Activated naive CD8-positive, alpha-beta T cell treated with anti-CD3 and anti-CD28 coated beads, Interleukin-2, amount 50 U/mL, for 16 hours (primary cell): ENCODE measurements at places on chromosomes 13 and 19.

DNA sequence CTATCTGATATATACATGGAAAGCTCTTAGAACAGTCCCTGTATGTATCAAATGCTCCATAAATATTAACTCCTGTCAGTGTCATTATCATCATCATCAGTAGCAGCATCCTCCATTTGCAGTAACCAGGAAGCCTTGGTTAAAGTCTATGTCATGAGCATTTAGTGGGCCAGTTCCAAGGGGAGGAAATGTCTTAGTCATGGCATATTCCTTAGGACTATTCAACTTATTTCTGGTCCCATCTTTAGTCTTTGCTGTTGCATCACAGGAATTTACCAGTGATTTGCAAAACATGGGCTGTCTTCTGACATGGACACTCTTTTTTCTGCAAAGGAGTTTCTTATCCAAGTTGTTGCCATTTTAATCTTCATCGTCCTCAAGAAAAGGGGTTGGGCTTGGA, 98.4 kb downstream of the WDFY2 start:
- no peak for DNase-seq

DNA sequence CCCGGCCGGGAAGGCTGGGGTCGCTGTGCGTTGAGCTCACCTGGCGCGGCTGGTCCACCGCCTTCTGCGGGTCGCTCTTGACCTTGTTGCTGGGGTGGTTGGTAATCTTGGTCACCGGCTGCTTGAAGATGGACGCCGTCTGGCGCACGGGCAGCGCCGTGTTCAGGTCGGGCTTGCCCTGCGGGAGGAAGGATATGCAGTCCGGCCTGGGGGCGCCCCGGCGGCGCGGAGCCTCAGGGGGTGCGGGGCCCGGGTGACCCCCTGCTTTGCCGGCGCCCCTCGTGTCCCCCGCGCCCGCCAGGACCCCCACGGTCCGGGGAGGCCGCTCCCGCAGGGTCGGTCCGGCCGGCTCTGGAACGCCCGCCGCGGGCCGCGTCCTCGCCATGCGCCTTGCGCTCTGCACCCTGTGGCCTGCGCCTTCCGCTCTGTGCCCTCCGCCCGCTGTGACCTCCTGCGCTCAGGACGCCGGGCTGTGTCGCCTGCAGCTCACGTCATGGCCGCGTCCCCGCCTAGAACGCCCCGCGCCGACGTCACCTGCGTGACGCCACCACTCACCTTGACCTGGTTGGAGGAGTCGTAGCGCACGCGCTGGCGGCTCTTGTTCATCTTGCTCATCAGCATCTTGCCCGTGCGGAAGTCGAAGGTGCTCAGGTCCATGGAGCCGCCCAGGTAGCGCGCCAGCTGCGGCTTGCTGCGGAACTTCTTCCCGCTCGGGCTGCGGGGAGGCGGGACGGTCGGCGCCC, 8.0 kb downstream of the MBD3 start:
- DNase-seq: no peak

DNA sequence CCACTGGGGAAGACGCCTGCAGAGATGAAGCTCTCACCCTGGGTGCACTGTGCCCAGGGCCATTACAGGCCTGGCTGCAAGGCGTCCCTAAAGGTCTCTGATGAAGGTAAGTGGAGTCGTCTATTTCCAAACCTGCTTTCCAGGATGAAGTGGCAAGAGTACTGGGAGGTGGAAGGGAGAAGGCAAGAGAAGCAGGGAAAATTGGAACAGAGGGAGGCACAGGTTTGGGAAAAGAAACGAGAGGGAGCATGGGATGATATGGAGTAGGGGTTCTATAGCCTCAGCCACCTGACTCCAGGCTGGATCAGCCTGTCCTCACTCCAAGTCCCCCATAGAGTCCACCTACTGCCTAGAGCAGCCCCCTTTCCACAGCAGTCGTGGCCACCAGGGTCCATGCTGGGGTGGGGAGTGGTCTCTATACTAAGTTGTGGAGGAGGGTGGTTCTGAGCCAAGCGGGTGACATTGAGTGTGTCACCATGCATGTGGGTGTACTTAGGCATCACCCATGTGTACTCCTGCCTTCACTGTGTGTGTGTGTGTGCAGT, at the start of gene OR10H5:
Gene OR10H5 (plus strand): TSS at position 51 of the 545 bp plus-strand sequence. CDS start 6,388 bp downstream, outside the sequence.
- DNase-seq: no peak

- no peak for DNase-seq
Observed at GRCh38 chr19:24078680-24079079, 8.3 kb upstream of the ZNF254 start.

GRCh38 chr19:15702534-15702930, 25.3 kb upstream of the OR10H2 start:
- DNase-seq: no peak

- no peak for DNase-seq
Observed at GRCh38 chr13:110158226-110158625, 148.7 kb downstream of the COL4A1 start.

GRCh38 chr19:16714702-16715287, 4.9 kb upstream of the NWD1 start:
- peak; percentile 7 for DNase-seq

DNA sequence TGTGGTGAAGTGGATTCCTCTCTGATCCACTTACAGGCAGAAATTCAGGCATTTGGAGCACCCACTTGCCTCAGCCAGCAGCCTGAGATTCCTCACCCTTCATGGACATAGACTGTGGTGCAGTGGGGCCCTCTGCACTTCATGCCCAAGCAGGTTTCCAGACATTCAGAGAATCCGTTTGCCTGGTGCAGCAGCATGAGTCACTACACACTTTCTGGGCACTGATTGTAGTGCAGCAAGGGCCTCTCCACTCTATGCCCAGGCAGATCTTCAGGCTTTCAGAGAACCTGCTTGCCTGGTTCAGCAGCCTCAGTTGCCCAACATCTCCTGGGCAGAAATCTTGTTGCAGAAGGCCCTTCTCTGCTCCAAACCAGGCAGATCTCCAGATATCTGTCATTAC, 920.9 kb downstream of the SLITRK5 start:
- no peak for DNase-seq

- DNase-seq: no peak
Observed at GRCh38 chr13:37295071-37295470, 189.6 kb upstream of the CSNK1A1L start.

- DNase-seq: no peak
Observed at GRCh38 chr13:106407338-106407737, 128.1 kb downstream of the EFNB2 start.

DNA sequence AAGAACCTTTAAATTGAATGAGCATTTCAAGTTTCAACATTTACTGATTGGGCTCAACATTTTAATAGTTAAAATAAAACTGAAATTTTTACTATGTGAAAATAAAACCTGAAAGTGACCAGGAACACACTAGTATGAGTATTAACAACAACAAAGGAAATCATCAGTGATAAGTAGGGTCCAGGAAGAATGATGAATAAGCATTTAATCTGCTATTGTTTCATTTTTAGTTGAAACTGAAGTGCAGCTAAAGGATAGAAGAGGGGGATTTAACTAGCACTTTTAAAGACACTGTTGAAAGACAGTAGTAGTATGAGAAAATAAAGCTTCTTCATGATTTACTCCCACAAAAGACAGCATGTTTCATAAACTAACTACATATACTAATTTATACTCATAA, 250.9 kb upstream of the IPO5 start:
- no peak for DNase-seq

GRCh38 chr13:35475960-35476943, at the start of gene MAB21L1:
Gene MAB21L1, minus strand, starts transcription at chr13:35476689. Its CDS starts 551 bp downstream, at chr13:35476138.
- DNase-seq: no peak

DNA sequence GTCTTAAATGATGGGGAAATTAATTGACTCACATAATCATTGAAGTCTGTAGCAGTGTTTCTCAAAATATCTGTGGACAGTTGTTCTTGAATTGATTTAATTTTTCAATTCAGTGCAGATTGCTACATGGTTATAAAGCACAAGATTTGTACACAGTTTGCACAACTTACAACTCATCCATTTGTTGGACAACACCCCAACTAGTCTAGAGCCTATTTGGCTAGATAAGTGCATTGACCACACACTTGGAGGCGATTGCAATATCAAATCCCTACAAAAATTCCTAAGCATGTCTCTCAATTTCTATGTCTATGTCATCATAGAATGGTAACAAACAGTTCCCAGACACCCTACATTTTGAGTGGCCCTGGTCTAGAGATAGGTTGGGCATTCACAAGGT, 48.0 kb upstream of the IPO5 start:
- DNase-seq: no peak

- no peak for DNase-seq
Observed at GRCh38 chr13:75467040-75467728, 14.8 kb downstream of the TBC1D4 start.

DNA sequence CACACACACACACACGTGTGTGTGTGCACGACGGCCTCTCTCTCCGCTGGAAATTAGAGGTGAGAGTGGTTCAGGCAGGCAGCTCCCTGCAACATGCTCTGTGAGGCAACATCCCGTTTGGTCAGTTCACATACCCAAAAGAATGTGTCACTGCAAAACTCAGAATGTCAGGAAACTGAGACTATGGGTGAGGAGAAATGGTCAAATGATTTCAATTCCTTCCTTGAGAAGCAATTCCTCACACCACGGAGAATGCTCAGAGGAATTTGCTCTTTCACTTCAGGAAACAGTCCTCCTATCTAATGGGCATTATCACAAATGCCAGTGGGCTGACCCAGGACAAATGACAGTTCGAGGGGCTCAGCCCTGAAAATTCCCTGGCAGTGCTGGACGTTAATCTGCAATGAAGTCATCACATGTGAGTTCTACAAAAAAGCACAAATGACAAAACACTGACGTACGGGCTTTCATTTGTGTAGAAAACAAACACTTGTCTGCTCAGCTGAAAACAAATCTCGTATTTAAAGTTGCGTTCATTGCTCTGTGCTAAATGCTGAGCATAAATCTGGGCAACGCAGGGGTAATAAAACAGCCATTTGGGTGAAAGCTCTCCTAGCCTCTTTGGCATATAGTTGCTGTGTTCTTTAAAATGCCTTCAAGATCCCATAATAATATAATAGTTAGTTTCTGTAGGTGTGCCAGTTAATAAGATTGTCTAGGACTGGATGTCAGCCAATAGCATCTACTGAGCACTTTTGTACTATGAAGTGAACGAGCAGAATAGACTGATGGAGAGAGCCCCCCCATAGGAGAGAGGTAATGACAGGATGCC, 18.6 kb upstream of the LATS2 start:
- DNase-seq: no peak

DNA sequence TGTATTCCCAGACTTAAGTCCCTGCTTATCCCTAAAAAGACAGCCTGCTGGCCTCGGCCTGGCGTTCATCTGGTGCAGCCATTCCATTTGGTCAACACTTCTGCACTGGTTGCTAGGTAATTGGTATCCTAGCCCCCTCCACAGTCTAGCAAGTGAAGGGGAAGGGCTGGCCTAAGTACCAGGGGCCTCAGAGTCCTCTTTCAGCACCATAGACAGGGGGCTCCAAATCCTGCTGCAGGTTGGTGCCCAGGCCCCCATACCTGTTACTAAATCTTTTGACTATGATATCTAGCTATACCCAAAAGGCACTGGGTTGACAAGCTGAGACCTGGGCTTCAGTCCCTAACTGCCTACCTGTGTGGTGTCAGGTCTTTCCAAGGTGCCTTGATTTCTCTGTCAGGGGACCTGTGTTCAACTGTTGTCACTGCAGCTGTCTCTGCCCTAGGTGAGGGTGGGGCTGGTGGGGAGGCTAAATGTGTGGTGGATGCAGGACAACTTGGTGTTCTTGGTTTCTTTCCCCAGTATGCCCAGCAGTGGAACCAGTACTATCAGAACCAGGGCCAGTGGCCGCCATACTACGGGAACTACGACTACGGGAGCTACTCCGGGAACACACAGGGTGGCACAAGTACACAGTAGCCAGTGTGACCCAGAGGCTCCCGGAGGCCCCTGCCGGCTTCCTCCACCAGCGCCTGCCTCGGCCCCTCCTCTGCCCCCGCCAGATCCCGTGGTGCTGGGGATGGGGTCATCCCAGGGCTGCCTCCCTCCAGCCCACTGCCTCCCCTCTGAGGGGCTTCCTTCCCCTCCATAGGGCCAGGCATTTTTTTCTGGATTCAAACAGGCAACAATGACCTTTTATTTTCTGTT, 3.8 kb upstream of the CCDC97 start:
- DNase-seq: no peak

DNA sequence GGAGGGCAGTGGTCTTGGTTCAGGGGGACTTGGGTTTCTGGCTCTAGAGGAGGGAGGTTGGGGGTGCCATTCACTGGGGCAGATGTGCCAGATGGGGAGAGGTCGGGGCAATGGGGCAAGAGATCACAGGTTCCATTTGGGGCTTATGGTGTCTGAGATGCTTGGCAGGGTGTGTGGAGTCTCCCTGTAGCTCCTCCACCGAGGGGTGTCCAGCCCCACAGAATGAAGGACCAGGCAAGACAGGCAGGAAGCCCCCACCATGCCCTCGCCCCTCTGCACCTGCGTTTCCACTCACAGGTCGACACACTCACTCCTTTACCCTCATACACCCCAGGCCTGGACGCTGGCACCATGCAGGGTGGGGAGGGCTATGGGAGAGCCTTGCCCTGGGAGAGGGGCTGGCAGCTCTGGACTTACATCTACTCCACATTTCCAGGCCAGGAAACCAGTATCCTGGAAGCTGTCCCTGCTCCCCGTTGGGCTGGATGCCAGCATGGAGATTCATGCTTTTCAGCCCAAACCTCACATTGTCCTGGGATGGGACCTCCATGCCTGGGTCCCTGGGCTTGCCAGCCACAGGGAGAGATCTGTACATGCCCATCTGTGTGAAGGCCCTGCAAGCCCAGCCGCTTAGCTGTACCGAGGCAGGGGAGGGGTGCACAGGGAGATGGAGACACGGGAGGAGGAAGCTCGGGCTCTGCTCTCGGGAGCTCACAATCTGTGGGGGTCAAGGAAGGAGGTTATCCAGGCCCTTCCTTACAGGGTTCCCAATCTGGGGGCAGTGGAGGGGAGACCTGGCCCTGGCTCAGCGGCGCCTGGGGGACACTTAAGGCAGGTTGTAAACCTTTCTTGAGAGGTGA, 77.1 kb downstream of the CHST8 start:
- no peak for DNase-seq

DNA sequence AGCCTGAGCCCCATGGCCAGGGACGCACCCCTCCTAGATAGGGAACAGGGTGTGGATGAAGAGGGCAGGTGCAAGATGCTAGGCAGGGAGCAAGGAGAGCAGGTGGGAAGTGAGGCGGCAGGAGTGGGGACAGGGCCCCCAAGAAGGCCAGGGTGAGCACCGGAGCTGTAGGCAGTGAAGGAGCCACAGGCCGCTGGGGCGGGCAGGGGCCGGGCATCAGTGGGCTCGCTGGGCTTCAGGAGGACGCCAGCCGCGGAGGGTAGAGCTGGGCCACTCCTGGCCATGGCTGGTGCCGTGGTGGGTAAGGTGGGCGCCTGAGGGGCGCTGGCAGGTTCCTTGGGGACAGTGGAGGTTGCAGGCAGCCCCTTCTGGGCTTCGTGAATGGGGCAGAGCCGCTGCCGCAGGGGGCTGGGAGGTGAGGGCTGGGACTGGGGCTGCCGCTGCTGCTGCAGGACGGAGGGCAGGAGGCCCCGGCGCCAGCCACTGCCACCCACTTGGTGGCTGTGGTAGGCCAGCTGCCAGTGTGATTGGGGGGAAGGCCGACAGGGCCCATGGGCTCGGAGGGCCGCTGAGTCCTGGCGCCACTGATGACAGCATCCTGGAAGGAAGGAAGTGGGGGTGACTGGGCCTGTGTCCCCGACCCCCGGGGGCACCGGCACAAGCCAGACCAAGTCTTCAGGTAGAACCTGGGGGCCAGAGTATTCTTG, 2.1 kb downstream of the NKPD1 start:
- no peak for DNase-seq
